ENCODE measurements at places on chromosomes 1 and 21.
A peak's percentile ranks its signal among the peaks of the same experiment; 100 is the strongest.

- DNase-seq: no peak
Measured at GRCh38 chr1:162421258-162422164, 9.6 kb upstream of the SH2D1B start.

GRCh38 chr1:245361065-245361464, 206.3 kb downstream of the KIF26B start:
- no peak for DNase-seq

DNA sequence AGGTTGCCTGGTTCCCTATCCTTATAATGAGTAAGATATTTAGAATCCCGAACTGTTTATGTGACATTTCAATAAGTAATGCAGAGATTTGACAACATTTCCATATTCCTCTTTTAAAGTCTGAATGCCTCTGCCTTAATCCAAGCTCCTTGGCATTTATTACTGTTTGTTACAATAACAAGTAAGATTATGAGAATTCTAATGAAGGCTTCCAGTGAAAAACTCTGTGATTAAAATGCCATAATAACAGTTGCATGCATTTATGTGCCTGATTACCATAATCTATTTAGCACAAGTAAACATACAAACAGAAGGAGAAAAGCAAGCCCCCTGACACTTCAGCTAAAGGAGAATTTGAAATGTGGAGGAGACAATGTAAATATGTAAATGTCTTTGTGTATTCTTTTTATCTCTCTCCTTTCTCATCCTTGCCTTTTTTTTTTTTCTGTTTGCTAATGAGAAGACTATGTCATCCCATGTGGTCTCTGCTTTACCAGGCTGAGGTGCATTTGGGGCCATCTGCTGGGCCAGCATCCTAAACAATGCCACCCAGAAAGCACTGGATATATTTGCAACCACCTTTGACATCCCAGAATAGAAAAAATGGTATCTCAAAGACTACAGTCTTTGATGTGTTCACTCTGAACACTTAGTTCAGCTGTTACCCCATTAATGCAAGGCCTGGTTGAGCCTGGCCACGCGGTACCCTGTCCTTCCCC, 17.2 kb upstream of the OLIG2 start:
- no peak for DNase-seq

- no peak for DNase-seq
Measured at GRCh38 chr1:94050675-94051074, 70.3 kb downstream of the ABCA4 start.

DNA sequence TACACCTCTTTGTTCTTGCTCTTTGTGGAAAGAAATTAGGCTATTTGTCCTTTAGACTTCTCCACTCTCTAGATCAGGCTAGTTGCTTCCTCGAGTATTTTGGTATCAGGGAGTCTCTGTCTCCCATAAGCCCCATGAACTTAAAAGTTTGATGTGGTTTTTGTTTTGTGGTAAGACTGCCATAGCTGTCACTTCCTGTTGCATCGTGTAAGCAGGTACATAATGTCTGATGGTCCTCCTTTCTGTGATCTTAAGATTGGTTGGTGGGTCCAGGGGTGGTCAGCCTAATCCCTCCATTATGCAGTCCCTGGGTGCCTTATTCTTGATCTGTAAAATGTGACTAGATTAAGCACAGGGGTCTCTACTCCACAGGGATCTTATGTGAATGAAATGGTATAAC, 23.1 kb downstream of the CD53 start:
- peak; percentile 67 for DNase-seq

GRCh38 chr1:100075773-100076172, 57.0 kb downstream of the SASS6 start:
- no peak for DNase-seq

Data from CD8-positive, alpha-beta memory T cell (primary cell).